Left ventricle myocardium superior (tissue), 1 donor: ENCODE measurements at places on chromosomes 13 and 19.

- no peak for DNase-seq
These were observed 20.7 kb downstream of the ZNF14 start for GRCh38 chr19:19711934-19712828.

GRCh38 chr13:72820156-72820897 lies 38.4 kb downstream of the PIBF1 start:
- DNase-seq, result no peak

GRCh38 chr13:97615266-97615665 lies 181.3 kb downstream of the RAP2A start:
- no peak for DNase-seq

DNA sequence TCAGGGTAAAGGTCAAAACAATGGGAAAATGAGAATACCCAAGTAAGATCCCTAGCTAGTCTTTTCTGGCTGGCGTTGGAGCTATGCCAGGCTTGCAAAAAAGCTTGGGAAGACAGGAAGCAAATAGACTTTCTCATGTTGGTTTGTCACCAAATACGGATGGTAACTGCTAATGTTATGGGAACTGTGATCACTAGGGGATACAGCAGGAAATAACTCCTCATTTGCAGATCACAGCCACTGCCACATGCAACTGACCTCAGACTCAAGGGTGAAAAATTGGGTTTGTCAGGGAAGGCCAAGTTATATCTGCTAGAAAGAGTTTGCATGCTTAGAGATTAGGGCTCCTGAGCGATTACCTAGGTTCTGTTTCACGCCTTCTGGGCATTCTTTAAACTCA lies 162.9 kb downstream of the NHLRC3 start:
- DNase-seq, result peak; percentile 41

DNA sequence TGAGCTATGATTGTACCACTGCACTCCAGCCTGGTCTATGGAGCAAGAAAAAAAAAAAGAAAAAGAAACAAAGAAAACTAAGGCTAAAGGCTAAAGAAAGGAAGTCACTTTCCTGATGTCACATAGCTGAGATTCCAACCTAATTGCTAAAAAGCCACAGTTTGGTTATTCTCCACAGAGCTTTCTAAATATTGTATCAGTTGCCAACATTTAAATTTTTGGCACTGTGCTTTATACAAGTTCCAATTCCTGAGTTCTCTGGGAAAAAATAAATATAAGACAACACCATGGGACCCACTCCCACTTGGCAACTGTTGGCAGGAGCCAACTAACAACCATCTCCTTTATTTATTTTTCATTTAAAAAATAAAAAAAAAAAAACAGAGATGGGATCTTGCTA lies 11.2 kb upstream of the LYPD3 start:
- no peak for DNase-seq
